ENCODE measurements at places on chromosomes 11 and 22.

DNA sequence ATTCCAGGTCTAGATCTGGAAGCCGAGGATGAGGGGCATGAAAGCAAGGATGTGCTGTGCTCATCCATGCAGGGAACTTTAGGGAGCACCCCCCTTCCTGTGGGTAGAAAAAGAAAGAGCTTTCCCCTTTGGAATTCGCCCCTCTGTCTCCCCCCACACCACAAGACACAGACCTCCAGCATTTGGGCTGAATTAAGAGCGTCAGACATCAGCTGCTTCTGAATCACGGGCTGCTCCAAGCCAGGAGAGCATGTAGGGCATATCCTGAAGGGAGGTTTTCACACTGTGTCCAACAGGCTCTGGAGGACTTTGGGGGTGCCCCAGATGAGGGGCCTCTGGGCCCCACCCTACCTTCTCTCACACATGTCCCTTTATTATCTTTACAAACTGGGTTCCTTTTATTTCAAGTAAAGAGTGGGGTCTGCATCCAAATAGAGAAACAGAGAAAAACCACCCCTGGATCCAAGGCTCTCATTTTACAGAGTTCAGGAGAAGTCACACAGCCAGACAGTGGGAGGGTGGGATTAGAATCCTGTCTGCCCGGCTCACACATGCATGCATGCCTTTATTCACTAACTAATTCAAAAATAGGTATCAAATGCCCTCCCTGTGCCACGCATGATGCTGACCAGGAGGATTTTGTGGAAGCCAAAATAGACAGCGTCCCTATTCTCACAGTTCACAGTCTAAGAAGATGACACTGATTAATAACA is 52.8 kb downstream of the LRRC32 start:
- DNase-seq: no peak

- no peak for DNase-seq
These were observed at the start of gene TTLL8 for GRCh38 chr22:50058061-50058905. TTLL8 (minus strand) TSS chr22:50058298.

DNA sequence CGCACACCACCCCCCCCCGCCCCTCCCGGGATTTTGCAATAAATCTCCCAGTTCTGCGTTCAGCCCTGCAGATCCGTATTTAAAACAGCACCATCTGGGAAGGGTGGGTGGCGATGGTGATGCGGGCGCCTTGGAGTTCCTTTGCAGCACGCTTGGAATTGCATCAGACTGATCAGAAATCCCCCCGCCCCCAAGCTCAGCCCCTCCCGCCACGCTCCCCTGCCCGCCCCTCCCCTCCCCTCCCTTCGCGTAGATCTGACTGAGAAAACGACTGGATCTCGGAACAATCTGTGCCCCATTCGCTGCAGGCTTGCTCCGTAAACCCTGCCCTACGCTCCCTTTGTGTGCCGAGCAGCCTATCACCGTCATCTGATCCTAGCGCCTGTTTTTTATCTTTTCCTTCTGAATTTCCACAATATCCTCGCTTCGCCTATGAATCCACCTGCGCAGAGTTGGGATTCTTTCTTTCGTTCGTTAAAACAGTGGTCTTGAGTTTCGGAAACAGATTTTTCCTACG is 18.1 kb upstream of the BDNF start:
- no peak for DNase-seq

DNA sequence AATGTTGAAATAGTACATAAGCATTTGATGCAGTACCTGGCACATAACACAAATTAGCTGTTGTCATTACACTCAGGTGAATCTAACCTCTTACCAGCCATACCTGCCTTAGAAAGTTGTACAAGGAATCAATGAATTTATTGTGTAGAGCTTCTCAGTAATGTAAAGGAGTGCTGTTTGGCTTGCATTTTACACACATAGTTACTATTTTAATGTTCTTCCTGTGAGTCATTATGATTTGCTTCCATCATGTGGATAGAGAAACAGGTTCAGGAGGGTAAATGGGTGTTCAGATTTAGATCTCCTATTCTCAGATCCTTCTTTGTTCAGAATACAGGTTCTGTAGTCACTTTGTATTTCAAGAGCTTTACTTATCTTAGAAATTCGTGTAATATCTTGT is 27.6 kb upstream of the RCE1 start:
- no peak for DNase-seq

GRCh38 chr11:78533399-78533798 is 41.3 kb downstream of the NARS2 start:
- DNase-seq: no peak

- no peak for DNase-seq
These were observed 17.6 kb upstream of the SCN2B start for GRCh38 chr11:118193910-118194566.

GRCh38 chr11:15621565-15621964 is 506.8 kb downstream of the INSC start:
- no peak for DNase-seq

DNA sequence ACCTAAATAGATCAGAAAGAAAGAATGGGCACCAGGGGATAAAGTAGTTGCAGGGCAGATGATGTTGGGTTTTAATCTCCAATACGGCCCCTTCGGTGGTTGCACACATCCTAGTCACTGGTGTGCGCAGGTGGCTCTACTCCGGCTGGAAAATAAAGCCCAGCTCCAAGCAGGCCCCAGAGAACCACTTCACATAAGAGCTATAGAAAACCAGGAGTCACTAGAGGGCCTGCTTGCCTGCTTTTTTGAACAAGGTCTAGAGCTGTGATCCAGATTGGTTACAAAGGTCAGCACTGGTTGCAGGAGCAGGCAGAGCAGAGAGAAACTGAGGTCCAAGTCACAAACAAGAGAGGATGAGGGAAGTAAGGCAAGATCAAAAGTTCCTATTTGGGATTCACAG is 41.5 kb upstream of the MS4A8 start:
- DNase-seq: no peak

DNA sequence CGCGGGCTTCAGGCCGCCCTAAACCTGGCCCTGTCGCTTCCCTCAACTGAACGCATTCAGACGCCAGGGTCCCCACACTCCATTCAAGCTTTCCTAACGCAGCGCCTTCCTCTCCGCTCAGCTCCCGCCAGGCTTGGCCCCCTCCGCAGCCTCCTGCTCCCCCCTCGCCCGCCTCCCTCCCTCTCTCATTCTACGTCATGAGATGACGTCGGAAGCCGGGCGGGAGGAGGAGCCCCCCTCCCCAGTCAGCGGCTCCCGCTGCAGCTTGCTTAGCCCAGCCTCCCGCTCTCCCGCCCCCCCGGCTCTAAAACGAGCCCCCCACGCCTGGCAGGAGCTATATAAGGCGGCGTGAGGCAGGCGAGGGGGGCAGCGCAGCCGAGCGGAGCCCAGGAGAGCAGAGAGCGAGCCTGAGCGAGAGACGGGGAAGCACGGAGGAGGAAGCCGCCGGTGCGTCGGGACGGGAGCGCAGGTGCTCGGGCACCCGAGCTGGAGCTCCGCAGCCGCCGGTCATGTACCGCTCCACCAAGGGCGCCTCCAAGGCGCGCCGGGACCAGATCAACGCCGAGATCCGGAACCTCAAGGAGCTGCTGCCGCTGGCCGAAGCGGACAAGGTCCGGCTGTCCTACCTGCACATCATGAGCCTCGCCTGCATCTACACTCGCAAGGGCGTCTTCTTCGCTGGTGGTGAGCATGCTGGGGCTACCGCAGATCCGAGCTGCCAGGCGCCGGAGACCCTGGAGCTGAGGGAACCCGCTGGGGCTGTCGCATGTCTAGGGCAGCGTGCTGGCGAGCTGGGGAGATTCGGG is at the start of gene NPAS4:
Gene NPAS4 (plus strand): TSS at position 365 of the 806 bp plus-strand sequence. CDS start 145 bp downstream, at position 510.
- DNase-seq: no peak

DNA sequence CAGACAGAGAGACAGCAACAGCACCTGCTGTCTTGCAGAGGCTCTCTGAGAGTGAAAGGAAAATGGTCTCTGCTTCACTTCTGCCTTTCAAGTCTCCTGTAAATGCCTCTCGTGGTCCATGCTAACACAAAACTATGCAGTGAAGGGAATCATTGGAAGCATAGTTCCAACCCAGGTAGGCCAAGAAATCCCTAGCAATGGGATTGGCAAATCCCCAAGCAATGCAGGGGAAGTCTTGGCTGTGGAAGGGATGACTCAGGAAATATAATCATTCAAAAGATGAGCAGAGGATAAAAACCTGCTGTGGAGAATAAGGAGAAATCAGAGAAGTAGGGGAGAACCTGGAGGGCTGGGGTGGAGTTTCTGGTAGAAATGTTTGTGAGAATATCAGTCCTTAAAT is 216.1 kb upstream of the ZBED5 start:
- no peak for DNase-seq

DNA sequence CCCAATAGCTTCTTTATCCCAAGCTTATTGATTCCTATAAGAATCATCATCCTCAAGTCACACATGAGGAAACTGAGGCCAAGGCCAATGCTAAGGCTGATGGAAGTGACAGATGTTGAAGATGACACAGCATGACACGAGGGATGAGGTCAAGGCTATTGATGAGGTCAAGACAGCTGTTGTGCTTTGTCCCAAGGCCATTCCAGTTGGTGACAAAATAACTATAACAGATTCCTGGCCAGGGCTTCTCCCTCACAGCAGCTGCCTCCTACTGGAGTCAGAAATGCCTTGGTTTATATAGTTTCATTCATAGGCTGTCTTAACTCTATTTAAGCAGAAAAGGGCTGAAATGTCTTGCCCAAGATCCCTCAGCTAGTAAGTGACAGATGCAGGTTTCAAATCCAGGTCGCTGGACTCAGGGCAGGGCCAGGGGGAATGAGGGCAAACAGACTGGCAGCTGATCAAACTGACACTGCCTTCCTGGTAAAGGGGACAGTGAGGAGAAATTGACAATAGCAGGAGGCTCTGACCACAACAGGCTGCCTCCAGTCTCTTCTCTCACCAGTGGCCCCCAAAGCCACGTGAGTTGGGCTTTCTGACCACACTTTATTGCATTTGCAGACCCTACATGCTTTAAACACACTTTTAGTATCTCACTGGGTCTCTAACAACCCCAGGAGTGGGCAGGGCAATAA is 16.5 kb downstream of the MIF start:
- no peak for DNase-seq

- DNase-seq: peak; percentile 54
These were observed 5.9 kb downstream of the RHOG start for GRCh38 chr11:3834664-3835461.

- DNase-seq: no peak
These were observed 36.4 kb upstream of the E2F8 start for GRCh38 chr11:19276859-19277808.

DNA sequence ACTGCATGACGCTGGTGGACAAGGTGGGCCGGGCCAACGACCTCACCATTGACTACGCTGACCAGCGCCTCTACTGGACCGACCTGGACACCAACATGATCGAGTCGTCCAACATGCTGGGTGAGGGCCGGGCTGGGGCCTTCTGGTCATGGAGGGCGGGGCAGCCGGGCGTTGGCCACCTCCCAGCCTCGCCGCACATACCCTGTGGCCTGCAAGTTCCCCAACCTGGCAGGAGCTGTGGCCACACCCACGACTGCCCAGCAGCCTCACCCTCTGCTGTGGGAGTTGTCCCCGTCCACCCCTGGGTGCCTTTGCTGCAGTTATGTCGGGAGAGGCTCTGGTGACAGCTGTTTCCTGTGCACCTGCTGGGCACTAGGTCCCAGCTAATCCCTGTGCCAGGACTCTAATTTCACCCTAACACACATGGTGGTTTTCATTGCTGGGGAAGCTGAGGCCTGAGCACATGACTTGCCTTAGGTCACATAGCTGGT is 49.0 kb upstream of the PPP6R3 start:
- no peak for DNase-seq

GRCh38 chr11:126776119-126776518 is 224.5 kb downstream of the KIRREL3 start:
- DNase-seq: no peak

DNA sequence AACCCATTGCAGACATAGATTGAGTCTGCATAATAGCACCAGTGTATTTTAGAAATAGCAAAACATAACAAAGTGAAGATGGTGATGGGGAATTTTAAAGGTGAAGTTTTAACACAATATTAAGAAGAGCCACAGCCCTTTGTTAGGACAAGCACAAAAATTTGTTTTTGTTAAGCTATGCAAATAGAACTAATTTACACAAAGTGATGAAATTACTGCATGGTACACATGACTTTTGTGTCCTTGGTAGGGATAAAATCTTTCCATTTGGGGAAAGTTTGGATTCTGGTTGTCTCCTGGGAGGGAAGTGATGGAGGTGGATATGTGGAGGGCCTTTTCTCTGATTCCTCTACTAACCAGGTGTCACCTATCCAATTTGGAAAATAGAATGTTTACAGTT is 50.4 kb upstream of the MTNR1B start:
- DNase-seq: no peak

DNA sequence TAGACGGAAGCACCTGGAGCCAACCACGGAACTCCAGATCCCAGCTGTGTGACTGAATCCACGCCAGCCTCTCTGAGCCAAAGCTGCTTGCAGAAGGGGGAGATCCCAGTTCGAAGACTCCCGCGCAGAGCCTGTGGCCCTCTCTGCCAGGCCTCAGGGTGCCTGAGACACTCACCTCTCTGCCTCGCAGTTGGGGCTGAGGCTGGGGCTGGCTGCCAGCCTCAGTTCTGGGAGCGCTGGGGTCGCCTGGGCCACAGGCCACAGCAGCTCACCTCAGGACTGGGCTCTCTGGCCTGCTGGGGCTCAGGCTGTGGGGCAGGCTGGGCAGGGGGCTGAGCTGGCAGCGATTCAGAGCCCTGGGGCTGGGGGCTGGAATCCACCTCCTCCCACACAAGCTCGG is 8.2 kb upstream of the IGF2 start:
- no peak for DNase-seq
